ENCODE measurements at places on chromosomes 3 and 15.
A peak's percentile ranks its signal among the peaks of the same experiment; 100 is the strongest.

GRCh38 chr3:45664578-45664977, 24.6 kb upstream of the SACM1L start:
- peak; percentile 43 for DNase-seq

GRCh38 chr15:32952901-32953532, 235.2 kb downstream of the GREM1 start:
- no peak for DNase-seq

DNA sequence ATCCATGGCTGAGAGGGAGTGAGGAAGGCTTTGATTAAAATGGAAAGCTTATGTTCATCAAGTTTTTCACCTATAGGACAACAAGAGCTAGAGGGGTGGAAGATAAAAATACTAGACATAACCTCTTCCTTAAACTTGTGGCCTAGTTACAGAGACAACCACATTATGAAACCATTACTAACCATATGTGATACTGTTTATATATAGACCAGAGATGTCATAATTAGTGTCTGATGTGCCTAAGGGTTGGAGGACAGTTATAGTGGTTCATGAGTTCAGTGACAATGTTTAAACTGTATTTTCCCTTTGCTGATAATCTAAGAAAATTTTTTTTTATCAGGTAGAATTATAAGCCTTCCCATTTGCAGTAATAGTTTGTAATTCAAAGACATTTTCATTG, 23.7 kb downstream of the PHLDB2 start:
- no peak for DNase-seq

GRCh38 chr3:46538803-46539442, 27.2 kb downstream of the LRRC2 start:
- peak; percentile 55 for DNase-seq

DNA sequence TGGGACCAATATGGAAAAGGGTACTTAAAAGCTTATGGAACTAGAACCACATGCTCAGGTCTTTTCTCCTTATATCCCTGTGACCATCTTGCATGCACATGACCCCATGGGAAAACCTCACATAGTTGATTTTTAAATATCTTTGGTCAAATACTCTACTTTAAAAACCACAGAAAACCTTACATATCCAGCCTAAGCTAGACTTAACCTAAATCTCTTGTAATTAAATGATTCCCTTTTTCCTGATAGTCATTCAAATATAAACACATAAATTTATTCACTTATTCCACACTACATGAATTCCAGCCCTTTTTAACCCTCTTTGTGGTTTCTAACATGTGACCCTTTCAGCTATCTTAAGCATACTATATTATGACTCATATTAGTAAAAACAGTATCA, 46.8 kb downstream of the DNAJC13 start:
- DNase-seq = no peak

- DNase-seq = no peak
These were observed 85.1 kb downstream of the FSIP1 start for GRCh38 chr15:39697509-39697908.

- DNase-seq = no peak
These were observed 11.7 kb downstream of the ATP2C1 start for GRCh38 chr3:130905551-130905950.

DNA sequence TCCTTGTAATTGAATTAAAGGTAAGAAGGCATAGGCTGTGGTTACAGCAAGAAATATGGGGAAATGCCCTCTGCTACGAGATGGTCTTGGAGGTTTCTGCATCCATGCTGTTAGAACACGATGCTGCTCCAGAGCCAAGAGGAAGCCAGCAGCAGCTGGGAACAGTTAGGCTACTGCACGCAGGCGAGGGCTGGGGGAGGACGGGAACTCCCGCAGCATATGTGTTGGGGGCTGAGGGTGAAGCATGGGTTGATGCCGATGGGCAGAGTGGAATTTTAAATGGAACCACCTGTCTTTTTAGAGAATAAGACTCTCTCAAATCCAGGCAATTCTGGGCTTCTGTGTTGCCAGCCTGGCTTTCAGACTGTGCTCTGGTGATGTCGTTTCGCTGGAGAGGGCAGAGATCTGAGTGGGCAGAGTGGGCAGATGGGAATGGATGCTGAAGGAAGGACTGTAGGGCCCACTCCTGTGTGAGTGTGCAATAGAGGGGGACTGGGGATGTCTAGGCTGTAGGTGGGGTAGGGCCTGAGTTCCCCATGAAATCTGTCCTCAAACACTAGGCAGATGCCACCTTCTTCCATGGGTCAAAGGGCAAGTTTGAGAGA, 417.0 kb upstream of the TPM1 start:
- DNase-seq = no peak

DNA sequence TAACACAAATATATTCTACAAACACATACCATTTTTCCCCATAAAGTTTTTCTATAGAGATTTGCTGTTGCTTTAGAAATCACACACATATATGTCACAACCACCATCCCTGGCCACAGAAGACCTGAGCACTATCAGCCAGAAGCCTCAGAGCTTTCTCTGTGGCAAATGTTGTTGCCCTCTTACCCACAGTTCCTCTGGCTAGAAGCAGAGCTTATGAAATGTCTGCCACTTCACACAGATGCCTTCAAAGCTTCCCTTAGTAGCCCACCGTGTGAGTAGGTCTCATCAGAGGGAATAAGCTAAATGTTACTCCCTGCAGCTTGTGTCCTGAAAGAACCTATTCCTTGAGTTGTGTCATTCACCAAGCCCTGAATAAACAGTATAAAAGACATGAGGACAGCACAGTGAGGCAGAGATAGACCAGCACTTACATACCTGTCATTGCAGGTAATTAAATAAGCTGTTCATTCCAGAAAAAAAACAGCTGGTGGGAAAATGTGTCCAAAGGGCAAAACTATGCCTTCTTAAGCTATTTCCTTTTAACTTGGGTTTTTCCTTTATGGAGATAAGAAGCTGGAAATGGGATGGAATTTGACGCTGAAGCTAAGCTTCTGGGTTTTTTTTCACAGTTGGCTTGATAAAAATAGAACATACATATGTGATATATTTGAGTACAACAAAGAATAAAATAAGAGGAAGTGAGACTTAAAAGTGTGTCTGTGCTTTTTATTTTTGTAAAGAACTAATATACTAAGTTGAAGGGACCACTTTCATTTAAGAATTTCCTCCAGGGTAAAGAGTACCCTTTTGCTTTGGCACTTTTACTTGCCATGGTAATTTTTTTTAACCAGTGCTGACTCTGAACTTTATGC, 391.4 kb downstream of the KCNH8 start:
- DNase-seq = no peak

DNA sequence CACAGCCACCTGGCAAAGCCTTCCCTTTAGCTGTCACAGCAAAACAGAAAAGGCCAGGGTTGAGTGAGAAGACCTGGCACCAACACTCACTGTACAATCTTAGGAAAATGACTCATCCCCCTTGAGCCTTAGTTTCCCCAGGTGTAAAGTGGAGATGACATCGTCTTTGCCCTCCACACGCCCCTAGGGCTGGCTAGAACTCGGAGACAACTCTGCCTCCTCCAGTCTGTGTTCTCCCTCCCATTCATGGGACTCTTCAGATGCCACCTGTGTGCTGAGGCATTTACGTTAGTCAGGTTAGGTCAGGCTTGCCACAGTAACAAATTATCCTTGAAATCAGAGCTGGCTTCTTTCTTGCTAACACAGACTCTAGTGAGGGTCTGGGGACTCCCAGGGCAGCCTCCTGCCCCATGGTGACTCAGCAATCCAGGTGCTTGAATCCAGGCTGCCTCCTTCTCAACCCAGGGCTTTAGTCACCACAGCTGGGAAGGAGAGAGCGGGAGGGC, 252.6 kb downstream of the PLCL2 start:
- DNase-seq = no peak

- DNase-seq = no peak
These were observed 30.7 kb downstream of the PXYLP1 start for GRCh38 chr3:141262308-141262705.

DNA sequence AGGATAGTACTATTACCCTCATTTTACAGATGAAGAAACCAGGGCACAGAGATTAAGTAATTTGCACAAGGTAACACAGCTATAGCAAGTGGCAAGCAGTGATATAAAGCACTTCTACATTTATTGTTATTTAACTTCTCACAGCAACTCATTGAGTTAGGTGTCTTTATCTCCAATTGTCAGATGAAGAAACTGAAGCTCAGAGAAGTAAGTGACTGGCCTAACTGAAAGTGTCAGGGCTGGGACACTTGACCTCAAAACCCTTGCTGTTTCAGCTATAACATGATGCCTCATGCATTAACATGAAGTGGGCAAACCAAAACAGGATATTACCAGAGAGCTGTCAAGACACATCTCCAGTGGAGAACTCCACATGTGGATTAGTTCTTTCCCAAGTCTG, 65.8 kb upstream of the LEKR1 start:
- no peak for DNase-seq

GRCh38 chr15:31169558-31169957, 68.0 kb upstream of the TRPM1 start:
- no peak for DNase-seq
